ENCODE measurements at places on chromosomes 3 and 15. TPM values are rescaled to one million over a fixed set of nuclear protein-coding genes. Genes with fewer than 3 reads are reported as not detected.

The HCLS1 gene
- 3.7 TPM for polyA plus RNA-seq

The ACTRT3 gene
- 2.3 TPM for polyA plus RNA-seq

The DUOXA2 gene
- polyA plus RNA-seq, result not detected

The CTXND1 gene
- not detected for polyA plus RNA-seq

The ITGB5 gene
- 393 TPM for polyA plus RNA-seq

The VEPH1 gene
- 17.9 TPM for polyA plus RNA-seq

The ITIH1 gene
- polyA plus RNA-seq, result not detected

The SLC28A1 gene
- not detected for polyA plus RNA-seq

The YEATS2 gene
- 35.5 TPM for polyA plus RNA-seq

The SUCLG2 gene
- polyA plus RNA-seq, result 21.3 TPM

The CELSR3 gene
- polyA plus RNA-seq, result 0.88 TPM

The ERC2 gene
- 0.07 TPM for polyA plus RNA-seq

The TRH gene
- polyA plus RNA-seq, result not detected

The FAM174B gene
- 5.8 TPM for polyA plus RNA-seq

The ITGA11 gene
- 47.2 TPM for polyA plus RNA-seq

The PRICKLE2 gene
- polyA plus RNA-seq, result 3.5 TPM

The ITIH4 gene
- polyA plus RNA-seq, result 0.49 TPM

The MAP4 gene
- 247 TPM for polyA plus RNA-seq

The SCN11A gene
- polyA plus RNA-seq, result 0.02 TPM

The NR1I2 gene
- polyA plus RNA-seq, result not detected

The ZNF662 gene
- 2.1 TPM for polyA plus RNA-seq

The DCLK3 gene
- polyA plus RNA-seq, result not detected

The C3orf20 gene
- not detected for polyA plus RNA-seq

The SECISBP2L gene
- 33.6 TPM for polyA plus RNA-seq

The HIGD2B gene
- polyA plus RNA-seq, result not detected

The SLC28A2 gene
- not detected for polyA plus RNA-seq

The ISY1 gene
- polyA plus RNA-seq, result 21.0 TPM

The CLRN1 gene
- not detected for polyA plus RNA-seq

The ABHD14A gene
- polyA plus RNA-seq, result 10.7 TPM

The DUOX2 gene
- polyA plus RNA-seq, result not detected

The PLOD2 gene
- 33.2 TPM for polyA plus RNA-seq
